ENCODE measurements at places on chromosomes 6 and 20.

GRCh38 chr6:31971279-31971992, 502 bp downstream of the DXO start:
- no peak for DNase-seq

GRCh38 chr6:35955970-35956369, 35.1 kb upstream of the SRPK1 start:
- no peak for DNase-seq

- DNase-seq: no peak
These were observed 272.9 kb downstream of the SMOC2 start for GRCh38 chr6:168713839-168714238.

GRCh38 chr6:5435449-5435848, 174.1 kb downstream of the FARS2 start:
- no peak for DNase-seq

DNA sequence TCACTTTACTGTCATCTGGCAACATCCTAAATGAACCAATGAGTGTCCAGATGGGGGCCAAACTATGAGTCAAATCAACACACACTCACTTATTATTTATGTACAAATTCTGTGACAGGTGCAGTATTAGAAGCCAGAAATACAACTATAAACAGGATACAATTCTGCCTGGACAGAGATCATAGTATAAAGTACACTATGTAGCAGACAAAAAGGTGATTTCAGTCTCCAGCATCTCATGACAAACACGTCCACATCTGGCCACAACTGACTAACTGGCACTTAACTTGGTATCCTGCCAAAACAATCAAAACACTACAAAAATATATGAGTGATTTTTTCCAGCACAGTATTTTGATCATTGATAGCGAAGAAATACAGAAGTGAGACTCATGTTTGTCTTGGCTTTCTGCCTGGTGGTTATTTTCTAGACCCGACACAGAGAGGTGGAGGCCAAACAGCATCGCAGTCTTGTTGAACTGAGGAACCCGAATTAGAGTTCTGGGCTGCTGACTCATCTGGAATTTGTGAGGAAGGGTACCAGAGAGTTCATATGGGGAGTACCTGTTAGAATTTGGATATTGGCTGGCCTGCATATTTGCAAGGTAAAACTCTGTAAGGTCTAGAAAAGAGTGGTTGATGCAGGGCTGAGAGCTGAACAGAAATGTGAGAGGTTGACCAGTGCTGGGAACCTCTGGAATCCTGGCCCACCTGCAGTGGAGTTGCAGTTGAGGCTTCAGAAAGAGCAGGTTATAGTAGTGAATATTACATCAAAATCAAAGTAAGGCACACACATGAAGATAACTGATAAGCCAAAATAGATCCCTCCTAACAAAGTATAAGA, 475.2 kb downstream of the PTPRT start:
- DNase-seq: no peak

DNA sequence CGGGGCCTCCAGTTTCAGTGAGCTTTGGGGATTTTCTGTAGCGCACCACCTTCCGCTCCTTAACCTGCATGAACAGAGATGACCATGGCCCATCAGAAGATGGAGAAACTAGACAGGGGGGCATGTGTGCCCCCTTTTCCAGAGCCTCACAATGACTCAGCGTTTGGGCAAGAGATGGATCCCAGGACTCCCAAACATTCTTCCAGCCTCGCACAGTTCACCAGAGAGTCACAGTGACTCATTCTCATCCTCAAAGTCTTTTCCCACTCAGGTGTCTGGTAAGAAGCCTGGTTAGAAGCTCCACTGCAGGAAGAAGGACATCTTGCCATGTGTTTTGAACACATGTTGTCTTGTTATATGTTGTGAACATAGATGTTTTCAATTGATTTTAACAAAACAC, 76.2 kb upstream of the FRMD1 start:
- DNase-seq: no peak

- DNase-seq: no peak
These were observed 213.9 kb upstream of the CNR1 start for GRCh38 chr6:88380083-88380482.

- no peak for DNase-seq
These were observed 87.2 kb downstream of the FKBP5 start for GRCh38 chr6:35601331-35602132.

GRCh38 chr6:42142118-42142835, at the start of gene C6orf132:
C6orf132 (minus strand) TSS chr6:42142620; CDS start chr6:42142444, 176 bp downstream.
- no peak for DNase-seq

DNA sequence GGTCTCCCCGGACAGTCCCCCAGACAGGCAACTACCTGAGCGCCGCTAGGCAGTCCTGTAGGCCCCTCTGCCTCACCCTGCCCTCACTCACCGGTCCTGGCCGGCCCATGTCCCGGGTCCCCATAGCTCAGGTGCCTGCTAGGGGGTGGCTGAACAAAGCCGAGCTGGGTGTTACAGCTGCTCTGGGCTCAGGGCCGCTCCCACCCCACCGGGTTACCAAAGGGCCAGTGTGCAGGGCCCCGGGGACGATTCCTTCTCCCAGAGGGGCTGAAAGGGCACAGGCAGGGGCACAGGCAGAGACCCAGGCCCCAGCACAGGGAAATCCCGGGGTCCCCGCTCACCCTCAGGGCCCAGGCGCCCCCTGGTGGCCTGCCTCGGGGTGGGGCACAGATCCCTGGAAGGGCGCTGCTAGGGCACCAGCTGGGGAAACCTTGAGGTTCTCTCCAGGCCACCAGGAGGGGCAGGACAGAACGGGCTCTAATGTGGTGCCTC, 118.4 kb downstream of the GRM4 start:
- DNase-seq: peak; percentile 34
